ENCODE measurements at places on chromosomes 7 and 10.

- no peak for DNase-seq
Measured at GRCh38 chr10:122049076-122049475, 60.1 kb downstream of the TACC2 start.

DNA sequence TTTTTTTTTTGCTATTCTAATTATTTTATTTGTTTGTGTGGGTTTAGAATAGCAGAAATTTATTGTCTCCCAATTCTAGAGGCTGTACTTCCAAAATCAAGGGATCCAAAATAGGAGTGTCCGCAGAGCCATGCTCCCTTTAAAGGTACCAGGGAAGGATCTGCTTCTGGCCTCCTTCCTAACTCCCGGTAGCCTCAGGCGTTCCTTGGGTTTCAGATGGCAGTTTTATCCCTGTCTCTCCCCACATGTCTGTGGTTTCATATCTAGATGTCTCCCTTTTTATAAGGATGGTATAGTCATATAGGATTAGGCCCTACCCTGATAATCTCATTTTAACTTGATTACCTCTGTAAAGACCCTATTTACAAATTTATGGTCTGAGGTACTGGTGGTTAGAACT, 48.4 kb downstream of the BMPR1A start:
- DNase-seq = no peak

- DNase-seq = no peak
Measured at GRCh38 chr7:74181821-74182220, 7.7 kb downstream of the EIF4H start.

GRCh38 chr10:34814913-34815184, 247 bp downstream of the PARD3 start:
- no peak for DNase-seq

- DNase-seq = no peak
Measured at GRCh38 chr10:373526-374309, 238.5 kb downstream of the ZMYND11 start.

- no peak for DNase-seq
Measured at GRCh38 chr10:31353574-31353973, 34.6 kb downstream of the ZEB1 start.

- no peak for DNase-seq
Measured at GRCh38 chr10:117622471-117623184, 80.1 kb downstream of the EMX2 start.

DNA sequence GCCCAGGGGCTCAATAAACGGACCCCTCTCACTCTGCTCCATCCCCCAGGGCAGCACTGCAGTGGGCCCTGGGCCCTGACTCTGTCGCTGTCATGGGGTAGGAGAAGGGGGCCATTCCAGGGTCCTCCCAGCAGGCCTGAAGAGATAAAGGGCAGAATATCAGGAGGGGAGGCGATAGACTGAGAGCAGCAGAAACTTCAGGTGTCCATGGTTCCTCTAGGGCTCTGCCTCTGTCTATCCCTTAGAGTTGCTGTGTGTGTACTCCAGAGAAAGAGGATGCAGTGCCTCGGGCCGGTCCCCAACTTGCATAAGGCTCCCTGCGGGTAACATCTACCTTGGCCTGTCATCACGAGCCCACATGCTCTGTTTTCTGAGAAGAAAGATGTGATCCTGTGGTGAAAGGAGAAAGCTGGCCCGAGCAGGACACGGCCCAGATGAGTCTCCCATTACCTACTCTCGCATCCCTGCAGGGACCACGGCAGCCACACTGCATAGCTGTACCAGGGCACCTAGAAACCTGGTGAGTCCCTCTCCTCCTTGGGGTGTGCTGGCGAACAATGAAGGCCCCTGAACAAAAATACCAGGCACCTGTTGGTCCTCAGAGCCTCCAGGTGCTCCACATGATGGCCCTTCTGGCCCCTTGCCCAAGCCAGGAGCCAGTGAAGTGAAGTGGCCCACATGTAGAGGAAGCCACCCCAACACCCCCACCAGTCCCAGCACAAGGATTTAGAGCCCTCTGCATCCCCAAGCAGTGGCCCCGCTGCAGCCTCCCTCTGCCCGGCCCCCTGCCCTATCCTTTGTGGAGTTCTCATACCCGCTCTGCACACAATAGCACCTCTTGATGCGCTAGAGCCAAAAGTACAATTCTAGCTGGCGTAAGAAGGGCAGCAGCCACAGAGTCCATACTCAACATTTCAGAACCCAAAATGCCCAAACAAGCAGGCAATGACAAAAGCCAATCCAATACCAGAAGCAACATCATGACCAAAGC, 106.8 kb downstream of the ARHGAP22 start:
- DNase-seq = no peak

DNA sequence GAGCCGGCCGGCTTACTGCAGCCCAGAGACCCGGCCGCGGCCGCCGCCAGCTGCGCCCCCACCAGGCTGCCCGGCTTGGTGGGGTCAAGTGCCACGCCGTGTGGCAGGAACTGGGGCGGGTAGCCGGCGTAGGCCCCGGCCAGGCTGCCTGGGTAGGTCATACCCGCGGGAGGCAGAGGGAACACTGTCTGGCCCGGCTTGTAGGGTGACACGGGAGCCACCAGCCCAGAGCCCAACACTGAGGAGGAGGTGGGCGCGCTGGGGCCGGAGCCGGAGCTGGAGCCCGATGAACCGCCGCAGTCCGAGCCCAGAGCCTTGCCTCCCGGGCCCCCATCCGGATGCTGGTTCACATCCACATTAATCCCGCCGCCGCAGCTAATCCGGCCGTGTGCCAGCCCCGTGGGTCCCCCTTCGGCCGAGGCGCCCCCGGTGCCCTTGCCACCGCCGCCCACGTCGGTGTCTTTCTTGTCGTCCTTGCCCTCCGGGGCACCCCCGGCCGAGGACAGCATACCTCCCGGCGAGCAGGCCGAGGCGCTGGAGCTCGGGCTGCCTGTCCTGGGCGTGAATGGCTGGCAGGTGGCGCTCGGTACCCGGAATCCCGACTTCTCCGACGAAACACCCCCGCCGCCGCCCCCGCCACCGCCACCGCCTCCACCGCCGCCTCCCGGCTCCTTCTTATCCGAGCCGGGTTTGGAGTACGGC, 2.0 kb downstream of the ZNF503 start:
- DNase-seq = peak; percentile 70
